HFFc6 (cell line): ENCODE measurements at places on chromosomes 2 and 18. TPM values are rescaled to one million over a fixed set of nuclear protein-coding genes. Genes with fewer than 3 reads are reported as not detected.

The WNT6 gene
- total RNA-seq: not detected in 3 replicates

The SLC16A14 gene
- 0.53 TPM in 1 of 3 replicates, not detected in the others for total RNA-seq

The LCT gene
- not detected in 3 replicates for total RNA-seq

The RPRD1A gene
- total RNA-seq: 46.6 to 50.5 TPM (median 50.2 TPM) in 3 replicates

The LAMA3 gene
- total RNA-seq: 0.46 to 2.1 TPM (median 1.3 TPM) in 3 replicates

The MSTN gene
- total RNA-seq: not detected in 3 replicates

The DHX57 gene
- 16.4 to 23.6 TPM (median 22.5 TPM) in 3 replicates for total RNA-seq

The KIDINS220 gene
- total RNA-seq: 37.5 to 42.2 TPM (median 37.5 TPM) in 3 replicates

The FSIP2 gene
- total RNA-seq: not detected in 2 replicates

The ERCC3 gene
- 34.7 and 34.8 TPM in 2 replicates for total RNA-seq

The EXOC6B gene
- 26.2 to 30.1 TPM (median 28.0 TPM) in 3 replicates for total RNA-seq

The FOXD4L1 gene
- 0.18 to 0.19 TPM in 2 of 3 replicates, not detected in the other for total RNA-seq

The HOXD9 gene
- 2.0 to 2.8 TPM (median 2.2 TPM) in 3 replicates for total RNA-seq

The FRZB gene
- not detected in 3 replicates for total RNA-seq
